ENCODE measurements at places on chromosomes 16 and 17. TPM values are rescaled to one million over a fixed set of nuclear protein-coding genes. Genes with fewer than 3 reads are reported as not detected.

- DNase-seq, result no peak
Measured at GRCh38 chr16:3769942-3770341, 52.6 kb upstream of the TRAP1 start.

- DNase-seq, result no peak
Measured at GRCh38 chr17:49193513-49194296, 16.7 kb downstream of the GNGT2 start.

DNA sequence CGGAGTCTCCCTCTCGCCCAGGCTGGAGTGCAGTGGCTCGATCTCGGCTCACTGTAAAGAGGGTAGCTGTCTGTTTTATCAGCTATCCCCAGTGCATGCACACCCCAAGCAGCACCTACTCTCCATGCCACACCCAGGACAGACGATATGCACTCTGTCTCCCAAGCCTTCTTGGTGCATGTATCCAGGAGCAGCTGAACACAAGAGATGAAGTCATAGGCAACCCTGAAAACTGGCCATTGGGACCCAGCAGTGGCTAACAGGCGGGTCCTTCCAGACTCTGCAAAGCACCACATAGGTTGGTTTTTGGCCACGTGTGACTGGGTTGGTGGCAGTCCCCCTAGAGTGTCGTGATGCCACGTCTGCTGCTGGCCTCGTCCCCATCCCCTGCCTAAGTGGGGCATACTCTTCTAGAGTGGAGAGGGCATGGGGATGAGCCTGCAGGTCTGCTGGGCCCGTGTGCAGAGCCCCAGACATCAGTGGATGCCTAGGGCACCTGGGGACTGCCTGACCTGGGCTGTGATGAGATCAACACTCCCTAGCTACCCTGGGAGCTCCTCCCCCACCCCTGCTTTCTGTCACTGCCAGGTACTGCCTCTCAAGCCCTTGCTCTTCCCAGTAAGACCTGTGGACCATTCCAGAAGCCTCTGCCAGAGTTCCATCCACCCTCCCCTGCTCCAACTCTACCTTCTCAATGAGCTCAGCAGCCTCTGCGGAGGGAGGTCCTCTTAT, 9.3 kb downstream of the PDE6G start:
- DNase-seq, result no peak

- no peak for DNase-seq
Measured at GRCh38 chr17:17528696-17529652, 32.8 kb upstream of the RASD1 start.

DNA sequence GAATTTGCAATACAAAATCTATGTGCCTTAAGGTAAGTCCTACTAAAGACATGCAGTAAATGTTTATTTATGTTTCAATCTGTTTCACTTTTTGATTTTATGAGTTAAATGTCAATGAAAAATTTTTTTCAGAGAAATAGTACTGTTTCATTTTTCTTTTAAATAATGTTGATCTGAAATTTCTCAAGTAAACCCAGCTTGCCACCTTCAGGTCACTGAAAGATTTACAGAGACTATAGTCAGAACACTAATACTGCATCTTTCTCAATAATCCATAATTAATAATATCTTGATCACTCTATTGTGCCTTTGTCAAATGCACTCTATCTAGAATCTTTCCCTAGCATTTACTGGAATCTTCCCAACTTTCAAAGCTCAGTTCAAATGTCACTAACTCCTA, 6.5 kb upstream of the DHX40 start:
- DNase-seq, result no peak

- peak; percentile 68 for DNase-seq
Measured at GRCh38 chr16:30092373-30093010, 768 bp upstream of the TBX6 start.

Gene HOXB4
- 34.4 TPM for total RNA-seq

Gene XYLT1
- total RNA-seq, result 11.8 TPM

DNA sequence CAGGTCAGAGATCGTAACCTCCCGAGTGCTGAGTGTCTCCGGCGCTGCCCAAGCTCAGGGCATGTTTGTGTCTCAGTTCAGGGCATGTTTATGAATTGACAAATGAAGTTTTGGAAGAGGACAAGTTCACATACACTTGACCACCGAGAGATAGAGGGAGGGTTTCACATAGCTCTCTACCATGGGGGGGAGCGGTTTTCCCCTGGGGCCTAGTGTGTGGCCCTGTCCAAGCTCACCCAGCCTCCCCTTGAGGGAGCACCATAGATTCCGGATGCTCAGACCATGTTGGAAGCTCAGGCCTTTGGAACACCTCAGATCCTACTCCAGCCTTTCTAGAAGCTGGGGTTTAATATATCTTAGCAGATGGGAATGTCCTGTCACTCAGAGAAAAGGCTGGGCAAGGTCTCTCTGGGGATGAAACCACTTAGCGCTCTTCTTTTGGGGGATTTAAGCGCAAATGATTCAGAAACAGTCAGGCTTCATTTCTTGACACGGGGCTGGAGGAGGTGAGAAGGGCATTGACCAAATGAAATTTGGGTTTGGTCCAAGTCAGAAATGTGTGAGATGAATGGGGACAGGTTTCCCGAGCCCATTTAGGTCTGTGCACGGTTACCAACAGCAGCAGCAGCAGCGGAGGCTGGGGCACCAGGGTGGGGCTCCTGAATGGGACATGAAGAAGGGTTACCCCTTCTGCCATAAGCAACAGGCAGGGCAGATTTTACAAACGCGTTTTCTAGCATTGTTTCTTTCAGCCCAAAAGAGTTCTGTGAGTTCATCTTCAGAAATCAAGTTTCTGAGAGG, 96.6 kb downstream of the METRNL start:
- peak; percentile 28 for DNase-seq

Gene CEMP1
- total RNA-seq, result 1.1 TPM

- DNase-seq, result no peak
Measured at GRCh38 chr16:6206080-6206479, 1108.5 kb upstream of the EEF2KMT start.

Gene PRSS53
- total RNA-seq, result 4.0 TPM

GRCh38 chr16:57163842-57164241, 22.0 kb downstream of the PSME3IP1 start:
- DNase-seq, result no peak

GRCh38 chr17:78897664-78898047, 5.3 kb downstream of the CEP295NL start:
- no peak for DNase-seq

DNA sequence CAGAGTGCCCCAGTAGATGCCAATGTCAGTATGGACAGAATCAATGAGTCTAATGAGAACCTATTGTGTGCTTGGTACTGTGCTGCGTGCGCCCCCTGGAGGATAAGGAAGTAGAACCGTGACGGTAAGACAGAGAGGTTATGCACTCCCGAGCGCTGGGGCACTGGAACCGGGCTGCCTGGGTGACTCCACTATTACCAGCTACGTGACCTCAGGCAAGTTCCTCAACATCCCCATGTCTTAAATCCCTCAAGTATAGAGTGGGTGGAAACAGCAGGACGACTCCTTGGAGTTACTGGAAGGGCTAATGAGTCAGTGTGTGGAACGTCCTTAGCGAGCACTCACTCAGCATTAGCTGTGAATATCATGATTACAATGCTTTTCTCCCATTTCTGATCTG, 16.2 kb downstream of the CHST4 start:
- no peak for DNase-seq

Gene LLGL2
- total RNA-seq, result 31.9 TPM

Gene RAB26
- 1.1 TPM for total RNA-seq

Gene HIC1
- total RNA-seq, result 98.9 TPM

- peak; percentile 39 for DNase-seq
Measured at GRCh38 chr17:64504769-64505339, 1.2 kb downstream of the DDX5 start.

DNA sequence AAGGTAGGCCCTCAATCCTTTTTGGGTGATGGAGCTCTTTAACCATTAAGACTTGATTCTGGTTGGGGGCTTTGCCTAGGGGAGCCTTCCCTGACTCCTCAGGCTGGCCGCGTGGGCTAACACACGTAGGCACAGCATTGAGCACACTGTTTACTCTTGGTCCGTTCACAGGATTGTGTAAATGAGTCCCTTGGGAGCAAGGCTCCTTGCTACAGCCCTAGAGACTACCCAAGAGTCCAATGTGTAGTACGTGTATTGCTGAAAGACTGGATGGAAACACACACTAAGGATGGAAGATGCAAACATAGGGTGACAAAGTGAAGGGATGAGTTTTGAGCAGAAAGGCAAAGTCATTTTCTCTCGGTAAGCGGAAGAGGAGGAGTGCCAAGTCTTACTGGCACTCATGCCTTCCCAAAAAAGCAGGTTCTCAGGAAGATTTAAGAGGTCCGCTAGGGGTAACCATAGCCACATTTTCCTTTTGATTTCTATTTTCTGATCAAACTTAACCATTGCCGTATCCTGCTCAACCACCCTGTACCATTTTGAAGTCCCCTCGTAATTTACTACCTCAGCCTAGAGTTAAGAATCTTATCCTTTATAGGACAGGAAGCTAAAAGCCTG, 911 bp upstream of the ITGA2B start:
- DNase-seq, result no peak

GRCh38 chr17:67280279-67280678, 35.3 kb upstream of the HELZ start:
- DNase-seq, result no peak

- no peak for DNase-seq
Measured at GRCh38 chr16:81496742-81497141, 52.1 kb downstream of the CMIP start.

DNA sequence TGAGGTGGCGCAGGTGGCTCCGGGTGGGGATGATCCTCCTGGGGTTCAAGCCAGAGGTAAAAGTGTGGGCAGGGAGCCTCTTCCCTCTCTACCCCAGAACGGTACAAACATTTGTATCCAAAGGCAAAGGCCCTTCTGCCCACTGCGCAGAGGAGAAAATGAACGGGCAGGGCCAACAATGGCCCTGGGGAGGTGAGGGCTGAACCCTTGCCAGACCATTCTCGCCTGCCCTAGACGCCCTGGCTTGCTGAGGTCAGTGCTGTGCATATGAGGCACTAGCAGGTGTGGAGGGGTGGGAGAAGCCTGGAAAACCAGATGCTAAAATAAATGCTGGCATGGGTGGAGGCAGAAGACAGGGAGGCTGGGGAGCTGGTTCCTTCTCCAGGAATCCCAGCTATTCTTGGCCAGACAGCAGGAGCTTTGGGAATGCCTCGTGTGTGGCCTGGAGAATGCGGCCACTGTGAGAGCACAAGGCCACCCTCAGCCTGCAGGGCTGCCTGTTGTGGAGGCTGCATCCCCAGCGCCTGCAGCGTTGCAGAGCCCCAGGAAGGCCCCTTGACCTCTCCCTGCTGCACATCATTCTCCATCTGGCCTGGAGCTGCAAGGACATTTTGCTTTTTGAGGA, 4.5 kb downstream of the C17orf50 start:
- no peak for DNase-seq

Gene ADAP2
- total RNA-seq, result 2.3 TPM

- no peak for DNase-seq
Measured at GRCh38 chr17:19833914-19834313, 33.8 kb downstream of the ULK2 start.

DNA sequence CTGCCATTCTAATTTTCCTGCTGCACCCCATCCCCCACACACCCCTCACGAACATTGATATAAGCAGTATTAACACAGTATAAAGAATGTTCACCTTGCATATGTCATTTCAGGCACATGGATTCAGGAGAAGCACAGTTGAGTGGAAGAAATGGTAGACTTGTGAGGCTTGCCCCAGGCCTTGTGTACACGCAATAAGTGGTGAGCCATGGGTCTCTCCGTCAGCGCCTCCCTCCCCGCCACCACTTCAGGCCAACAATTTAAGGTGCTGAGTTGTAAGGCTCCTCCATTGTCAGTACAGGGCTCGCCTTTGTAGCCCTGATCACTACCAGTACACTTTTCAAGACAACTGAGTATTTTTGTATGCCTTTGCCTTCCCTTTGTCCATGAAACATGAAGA, 12.2 kb upstream of the CLEC18C start:
- DNase-seq, result no peak

Gene DNAAF8
- total RNA-seq, result 0.49 TPM

GRCh38 chr17:12047681-12048376, 27.2 kb downstream of the MAP2K4 start:
- no peak for DNase-seq

Gene NPIPA8
- 0.93 TPM for total RNA-seq

- peak; percentile 80 for DNase-seq
Measured at GRCh38 chr17:27241346-27241946, 52.5 kb upstream of the WSB1 start.

DNA sequence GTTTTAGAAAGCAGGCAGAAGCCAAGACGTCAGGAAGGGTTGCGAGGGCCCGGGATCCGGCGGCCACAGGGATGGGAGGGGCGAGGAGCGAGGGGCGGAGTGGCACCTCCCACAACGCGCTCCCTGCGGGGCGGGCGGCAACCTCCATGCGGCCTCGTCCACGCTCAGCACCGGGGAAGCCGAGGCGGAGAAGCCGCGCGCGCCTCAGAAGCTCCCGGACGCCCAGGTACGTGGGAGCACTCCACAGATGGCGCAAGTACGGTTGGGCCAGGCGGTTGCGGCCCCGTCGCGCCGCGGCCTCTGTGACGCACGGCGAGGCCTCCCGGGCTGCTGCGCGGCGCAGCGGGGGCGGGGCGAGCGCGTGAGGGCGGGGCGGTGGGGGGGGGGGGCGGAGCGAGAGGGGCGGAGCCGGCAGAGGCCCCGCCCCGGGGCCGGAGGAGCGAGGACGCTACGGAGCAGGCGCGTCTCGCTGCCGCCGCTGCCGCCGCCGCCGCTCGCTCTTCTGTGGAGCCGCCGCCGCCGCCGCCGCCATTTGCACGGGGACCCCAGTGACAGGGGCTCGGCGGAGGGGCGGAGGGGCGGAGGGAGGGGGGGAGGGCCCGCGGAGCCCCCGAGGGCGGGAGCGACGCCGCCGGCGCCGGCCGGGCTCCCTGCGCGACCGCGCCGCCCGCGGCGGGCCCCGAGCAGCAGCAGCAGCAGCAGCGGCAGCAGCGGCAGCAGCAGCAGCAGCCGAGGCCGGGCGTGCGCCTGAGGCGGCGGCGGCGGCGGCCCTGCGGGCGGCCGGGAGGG, at the start of gene TENT4B:
Gene TENT4B, plus strand, starts transcription at position 500 of the 789 bp plus-strand sequence. CDS start 316 bp downstream, outside the sequence.
- peak; percentile 85 for DNase-seq

Gene HS3ST4
- 11.1 TPM for total RNA-seq

DNA sequence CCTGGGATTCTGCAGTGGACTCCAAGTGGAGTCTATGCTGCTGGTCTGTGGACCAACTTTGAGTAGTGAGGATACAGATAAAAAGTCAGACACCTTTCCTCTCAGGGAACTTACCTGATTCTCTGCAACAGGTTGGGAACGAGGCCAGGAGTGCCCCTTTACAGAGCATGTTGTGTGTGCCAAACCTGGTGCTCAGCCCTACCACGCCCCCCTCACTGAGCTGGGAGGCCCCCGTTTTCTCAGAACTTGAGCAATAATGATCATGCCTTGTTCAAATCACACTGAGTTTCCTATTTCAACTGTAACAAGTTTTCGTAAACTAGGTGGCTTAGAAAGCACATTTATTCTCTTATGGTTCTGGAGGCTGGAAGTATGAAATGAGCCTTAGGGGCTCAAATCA, 182.0 kb downstream of the COPRS start:
- no peak for DNase-seq

Gene MARVELD3
- 16.4 TPM for total RNA-seq

Gene CA4
- total RNA-seq, result not detected

Gene SLFN14
- total RNA-seq, result not detected
